Pancreas (tissue), 10 donors: ENCODE measurements at places on chromosomes 3 and 15. TPM values are rescaled to one million over a fixed set of nuclear protein-coding genes. Genes with fewer than 3 reads are reported as not detected.

DNA sequence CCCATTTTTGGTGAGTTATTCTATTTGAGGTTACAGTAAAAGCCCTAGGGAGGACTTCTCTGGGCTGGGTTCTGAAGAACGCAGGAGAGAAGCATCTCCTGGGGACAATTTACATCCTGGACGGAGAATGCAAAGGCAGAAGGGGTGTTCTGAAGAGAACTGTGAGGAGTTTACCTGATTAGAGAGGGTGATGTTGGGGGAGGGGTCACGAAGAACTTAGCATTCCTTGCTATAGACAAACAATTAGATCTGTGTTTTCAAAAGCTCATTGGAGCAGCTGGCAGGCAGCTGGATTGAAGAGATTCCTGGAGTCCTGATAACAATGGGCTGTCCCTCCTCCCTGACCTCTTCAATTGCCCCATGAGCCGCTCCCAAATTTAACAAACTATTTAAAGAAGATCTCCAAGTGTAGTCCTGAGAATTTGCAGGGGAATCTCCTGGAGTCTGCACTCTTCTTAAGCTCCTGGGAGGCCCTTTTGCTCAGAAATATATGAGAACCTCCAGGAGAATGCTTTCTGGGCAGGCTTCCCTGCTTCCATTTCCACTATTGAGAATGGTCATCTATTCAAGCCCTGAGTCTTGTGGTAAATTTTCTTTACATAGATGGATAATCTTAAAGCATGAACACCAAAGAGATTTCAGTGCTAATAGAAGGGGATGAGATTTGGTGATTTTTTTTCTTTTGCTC is 55.3 kb downstream of the ARHGAP31 start:
- no peak overlapping the region for H3K27ac ChIP-seq
- no peak overlapping the region for H3K4me3 ChIP-seq
- no peaks in the 10 kb centered on the region for H3K27me3 ChIP-seq
- H3K4me1 ChIP-seq = no peaks in the 10 kb centered on the region

GRCh38 chr3:72537448-72537847 is 310.8 kb downstream of the SHQ1 start:
- H3K4me3 ChIP-seq = no peak overlapping the region
- no peaks in the 10 kb centered on the region for H3K27me3 ChIP-seq
- H3K4me1 ChIP-seq = no peaks in the 10 kb centered on the region
- no peak for DNase-seq
- H3K36me3 ChIP-seq = no peaks in the 10 kb centered on the region
- no peak overlapping the region for H3K27ac ChIP-seq

- no peak overlapping the region for H3K27ac ChIP-seq
- no peaks in the 10 kb centered on the region for H3K36me3 ChIP-seq
- no peak overlapping the region for H3K4me3 ChIP-seq
- DNase-seq = no peak
These were observed 50.3 kb downstream of the ATP10A start for GRCh38 chr15:25812845-25813244.

PPIP5K1 gene
- total RNA-seq = 13.3 TPM

GRCh38 chr15:31483053-31483985 is 156.7 kb downstream of the KLF13 start:
- H3K27me3 ChIP-seq = no peaks in the 10 kb centered on the region
- no peak overlapping the region for H3K4me3 ChIP-seq
- no peaks in the 10 kb centered on the region for H3K36me3 ChIP-seq
- no peak for DNase-seq
- H3K4me1 ChIP-seq = peaks cover 6% of the 10 kb centered on the region
- no peak overlapping the region for H3K27ac ChIP-seq

GRCh38 chr15:73691396-73691795 is 7.2 kb downstream of the CD276 start:
- peak; percentile 46 for DNase-seq
- H3K4me1 ChIP-seq = no peaks in the 10 kb centered on the region
- no peak overlapping the region for H3K27ac ChIP-seq
- no peaks in the 10 kb centered on the region for H3K36me3 ChIP-seq
- no peak overlapping the region for H3K4me3 ChIP-seq

DNA sequence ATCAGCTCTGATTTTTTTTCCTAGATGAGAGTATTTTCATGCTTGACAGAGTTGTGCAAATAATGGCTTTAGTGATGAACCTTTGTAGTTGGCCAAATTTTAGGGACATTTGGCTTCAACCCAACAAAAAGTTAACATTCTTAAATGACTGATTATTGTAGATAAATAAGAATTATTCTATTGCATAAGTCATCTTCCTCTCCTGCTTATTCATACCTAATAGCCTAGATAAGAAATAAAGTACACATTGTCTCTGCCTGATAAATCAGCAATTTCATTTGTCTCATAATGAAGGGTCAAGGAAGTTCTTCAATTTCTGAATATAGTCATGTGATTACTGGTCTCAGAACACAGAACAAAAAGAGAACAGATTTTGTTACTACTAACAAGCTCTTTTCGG is 428.9 kb upstream of the IL12A start:
- DNase-seq = no peak
- H3K27ac ChIP-seq = no peak overlapping the region
- no peaks in the 10 kb centered on the region for H3K27me3 ChIP-seq
- no peak overlapping the region for H3K4me3 ChIP-seq

- no peaks in the 10 kb centered on the region for H3K4me1 ChIP-seq
- H3K27ac ChIP-seq = no peak overlapping the region
- H3K4me3 ChIP-seq = no peak overlapping the region
- no peak for DNase-seq
- no peaks in the 10 kb centered on the region for H3K36me3 ChIP-seq
These were observed 81.8 kb upstream of the LINGO1 start for GRCh38 chr15:77714555-77714954.

DNA sequence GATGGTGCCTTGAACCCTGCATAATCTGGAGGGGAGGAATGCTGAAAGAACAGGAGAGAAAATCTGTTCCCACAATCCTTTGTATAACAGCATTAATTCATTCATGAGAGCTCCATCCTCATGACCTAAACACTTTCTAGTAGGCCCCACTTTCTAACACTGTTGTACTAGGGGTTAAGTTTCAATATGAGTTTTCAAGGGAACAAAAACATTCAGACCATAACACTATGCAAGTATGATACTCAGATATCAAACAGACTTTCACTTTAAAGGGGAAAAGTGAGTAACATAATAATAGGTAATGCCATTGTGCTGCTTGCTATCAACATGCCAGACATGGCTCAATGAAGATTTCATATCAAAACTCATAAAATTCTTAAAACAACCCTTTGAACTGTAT is 32.4 kb upstream of the PLSCR2 start:
- DNase-seq = no peak
- H3K4me1 ChIP-seq = no peaks in the 10 kb centered on the region
- no peaks in the 10 kb centered on the region for H3K27me3 ChIP-seq
- H3K36me3 ChIP-seq = no peaks in the 10 kb centered on the region
- H3K27ac ChIP-seq = no peak overlapping the region

MESP2 gene
- total RNA-seq = 0.22 TPM

GRCh38 chr15:59369597-59369996 is 3.1 kb downstream of the MYO1E start:
- H3K36me3 ChIP-seq = no peaks in the 10 kb centered on the region
- H3K4me3 ChIP-seq = no peak overlapping the region
- no peak overlapping the region for H3K27ac ChIP-seq
- H3K4me1 ChIP-seq = peaks cover 3% of the 10 kb centered on the region
- no peaks in the 10 kb centered on the region for H3K27me3 ChIP-seq

GRCh38 chr3:141052201-141053069 is 1.3 kb downstream of the SPSB4 start:
- H3K27ac ChIP-seq = peak overlapping the region; percentile 76
- no peaks in the 10 kb centered on the region for H3K27me3 ChIP-seq
- H3K4me3 ChIP-seq = peak overlapping the region; percentile 67
- peak; percentile 63 for DNase-seq

RAB7A gene
- total RNA-seq = 76.0 TPM

GRCh38 chr3:15295506-15295905 is 36.9 kb downstream of the SH3BP5 start:
- no peak for DNase-seq
- peak overlapping the region; percentile 63 for H3K27ac ChIP-seq
- no peaks in the 10 kb centered on the region for H3K36me3 ChIP-seq
- no peaks in the 10 kb centered on the region for H3K4me1 ChIP-seq
- no peaks in the 10 kb centered on the region for H3K27me3 ChIP-seq

EAF1 gene
- 12.0 TPM for total RNA-seq

- no peak for DNase-seq
- no peaks in the 10 kb centered on the region for H3K4me1 ChIP-seq
These were observed 494.1 kb downstream of the ZNF385D start for GRCh38 chr3:21256932-21257331.

RETNLB gene
- not detected for total RNA-seq
